ENCODE measurements at places on chromosomes 4 and X.

- DNase-seq: no peak
Observed at GRCh38 chr4:142719854-142720541, 126.1 kb downstream of the INPP4B start.

DNA sequence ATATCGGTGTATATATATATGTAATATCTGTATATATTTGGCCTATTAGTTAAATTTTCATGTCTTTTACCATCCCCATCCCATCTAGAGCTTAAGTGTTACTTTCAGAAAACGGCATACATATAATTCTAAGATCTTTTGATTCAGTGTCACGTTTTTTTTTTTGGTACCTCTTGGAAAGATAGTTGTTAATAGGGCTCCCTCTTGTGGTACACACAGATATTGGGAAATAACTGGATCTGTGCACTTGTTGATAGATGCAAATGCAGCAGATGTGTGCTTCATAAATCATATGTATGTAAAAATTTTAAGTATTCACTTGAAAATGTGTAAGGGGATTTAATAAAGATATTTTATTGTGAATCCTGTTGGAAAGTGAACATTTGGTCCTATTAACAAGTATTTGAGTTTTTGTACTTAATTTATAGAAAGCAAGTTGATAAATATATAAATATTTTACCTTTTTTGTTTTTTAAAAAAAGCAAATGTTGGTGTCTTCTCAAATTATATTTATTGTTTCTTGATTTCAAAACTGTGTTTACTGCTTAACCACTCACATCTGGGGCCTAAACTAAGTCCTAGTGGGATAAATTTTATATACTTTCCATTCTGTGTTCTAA lies 74.7 kb downstream of the PAQR3 start:
- peak; percentile 47 for DNase-seq

- no peak for DNase-seq
Observed at GRCh38 chr4:127732623-127733328, 2.6 kb downstream of the SLC25A31 start.

- no peak for DNase-seq
Observed at GRCh38 chr4:36502350-36502749, 220.9 kb downstream of the DTHD1 start.

DNA sequence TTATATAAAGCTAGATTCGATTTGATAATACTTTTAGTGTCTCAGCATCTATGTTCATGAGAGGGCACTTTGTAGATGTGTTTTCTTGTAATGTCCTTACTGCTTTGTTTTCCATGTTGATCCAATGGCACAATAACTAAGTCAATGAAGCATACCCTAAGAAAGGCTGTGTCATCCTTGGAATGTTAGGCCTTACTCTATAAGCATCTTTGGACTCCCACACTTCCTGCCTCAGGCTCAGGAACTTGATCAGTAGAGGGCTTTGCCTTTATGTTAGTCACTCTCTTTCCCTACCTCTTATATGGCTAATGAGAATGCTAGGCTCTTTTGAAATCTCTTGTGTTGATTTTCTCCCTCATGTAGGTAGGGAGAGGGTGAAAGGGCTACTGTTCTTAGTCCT lies 33.2 kb upstream of the EDA2R start:
- no peak for DNase-seq

Data from prostate gland (tissue), 2 donors.